ENCODE measurements at places on chromosomes 6 and 20.

GRCh38 chr6:4450237-4450636 lies 314.9 kb upstream of the ECI2 start:
- no peak for DNase-seq

DNA sequence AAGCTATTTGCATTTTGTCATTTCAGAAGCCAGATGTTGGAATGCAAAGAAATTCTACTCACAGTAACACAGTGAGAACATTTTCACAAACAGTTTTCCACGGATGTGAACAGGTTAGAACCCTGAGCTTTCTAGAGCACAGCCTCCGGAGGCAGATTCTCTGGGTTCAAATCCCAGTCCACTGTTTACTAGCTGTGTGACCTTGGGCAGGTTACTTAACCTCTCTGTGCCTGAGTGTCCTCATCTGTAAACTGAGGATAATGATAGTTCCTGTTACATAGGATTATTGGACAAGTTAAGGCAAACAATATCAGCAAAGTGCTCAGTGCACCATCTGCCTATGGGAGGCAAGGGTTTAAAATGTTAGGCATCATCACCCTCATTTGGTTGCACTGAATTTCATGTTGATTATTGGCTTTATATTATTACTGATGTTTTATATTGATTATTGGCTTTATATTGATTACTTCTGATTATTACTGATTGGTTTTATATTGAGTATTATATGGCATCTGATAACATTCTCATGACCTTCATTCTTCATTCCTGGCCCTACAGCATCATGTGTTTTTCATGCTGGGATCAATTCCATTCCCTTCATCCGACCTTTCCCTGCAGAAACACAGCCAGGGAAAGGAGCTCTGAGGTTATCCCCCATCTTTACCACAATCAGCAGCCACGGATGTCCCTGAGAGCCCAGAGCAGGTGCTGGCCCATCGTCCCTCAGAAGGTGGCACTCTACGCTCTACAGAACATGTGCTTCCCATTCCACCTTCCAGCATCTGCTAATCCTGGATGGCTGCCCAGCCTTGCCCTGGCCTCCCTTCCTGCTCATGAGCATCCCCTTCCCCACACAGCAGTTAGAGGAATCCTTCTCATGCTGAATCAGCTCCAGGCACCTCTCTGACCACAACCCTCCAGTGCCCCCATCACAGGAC lies 283.1 kb downstream of the PREX1 start:
- no peak for DNase-seq

GRCh38 chr20:61027218-61027617 lies 224.8 kb upstream of the CDH4 start:
- DNase-seq = no peak

DNA sequence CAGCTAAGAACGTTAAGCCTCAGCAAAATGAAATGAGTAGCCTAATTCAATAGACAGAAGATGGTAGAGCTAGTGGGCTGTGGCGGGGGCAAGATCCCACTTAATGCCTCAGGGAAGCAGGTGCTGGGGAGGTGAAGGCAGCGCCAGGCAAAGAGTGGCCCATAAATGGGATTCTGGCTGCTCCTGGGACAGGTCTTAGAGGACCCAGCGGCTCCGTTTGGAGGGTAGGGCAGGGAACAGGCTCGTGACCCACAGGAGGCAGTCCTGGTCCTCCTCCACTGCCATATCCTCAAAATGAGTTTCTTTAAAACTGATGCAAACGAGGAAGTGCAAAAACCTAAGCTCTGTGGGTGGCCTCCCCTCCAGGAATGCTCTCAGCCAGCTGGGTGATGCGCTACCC lies 32.7 kb downstream of the SAYSD1 start:
- no peak for DNase-seq

GRCh38 chr6:11291582-11291981 lies 59.1 kb upstream of the NEDD9 start:
- DNase-seq = no peak

- DNase-seq = no peak
These were observed 151.2 kb upstream of the DST start for GRCh38 chr6:56793938-56794337.

DNA sequence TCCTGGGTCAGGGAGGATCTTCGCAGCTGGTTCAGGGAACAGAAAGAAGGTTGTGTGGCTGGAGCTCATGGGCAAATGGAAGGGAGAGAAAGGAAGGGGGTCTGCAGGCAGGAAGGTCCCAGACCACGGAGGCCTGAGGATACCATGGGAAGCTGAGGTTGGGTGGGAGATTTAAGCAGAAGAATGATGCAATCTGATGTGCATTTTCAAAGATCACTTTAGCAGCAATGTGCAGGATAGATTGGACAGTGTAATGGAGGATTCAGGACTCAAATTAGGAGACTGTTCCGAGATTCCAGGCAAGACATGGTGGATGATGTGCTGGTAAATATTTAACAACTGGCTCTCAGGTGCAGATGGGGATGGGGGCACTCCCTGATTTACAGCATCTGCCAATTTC lies 5.8 kb upstream of the RRBP1 start:
- no peak for DNase-seq

GRCh38 chr6:165726290-165726875 lies 63.3 kb upstream of the PDE10A start:
- DNase-seq = no peak

GRCh38 chr6:156191895-156192294 lies 585.3 kb upstream of the ARID1B start:
- no peak for DNase-seq

- DNase-seq = no peak
These were observed 511 bp upstream of the OGFR start for GRCh38 chr20:62804021-62804626.

- no peak for DNase-seq
These were observed 281.6 kb upstream of the CITED2 start for GRCh38 chr6:139655783-139656705.

- no peak for DNase-seq
These were observed 308.3 kb upstream of the PREP start for GRCh38 chr6:105711216-105711615.

DNA sequence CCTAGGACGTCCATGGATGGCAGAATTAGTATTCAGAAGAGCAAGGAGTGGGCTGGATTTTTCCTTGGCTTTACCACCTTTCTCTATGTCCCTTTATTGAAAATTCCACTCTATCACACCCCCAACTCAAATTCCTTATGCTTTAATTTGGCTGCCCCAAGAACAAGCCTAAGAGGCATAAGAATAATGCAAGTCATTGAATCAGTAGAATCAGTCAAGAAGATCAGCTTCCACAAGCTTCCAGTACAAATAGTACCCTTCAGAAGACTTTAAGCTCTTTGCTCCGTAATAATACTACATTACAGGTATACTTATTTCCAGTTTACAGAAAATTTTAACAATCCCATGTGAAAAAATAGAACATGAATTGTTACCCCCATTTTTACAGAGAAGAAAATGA lies 51.0 kb upstream of the SNAP25 start:
- DNase-seq = no peak

GRCh38 chr20:52270001-52270606 lies 78.5 kb upstream of the ZFP64 start:
- no peak for DNase-seq

DNA sequence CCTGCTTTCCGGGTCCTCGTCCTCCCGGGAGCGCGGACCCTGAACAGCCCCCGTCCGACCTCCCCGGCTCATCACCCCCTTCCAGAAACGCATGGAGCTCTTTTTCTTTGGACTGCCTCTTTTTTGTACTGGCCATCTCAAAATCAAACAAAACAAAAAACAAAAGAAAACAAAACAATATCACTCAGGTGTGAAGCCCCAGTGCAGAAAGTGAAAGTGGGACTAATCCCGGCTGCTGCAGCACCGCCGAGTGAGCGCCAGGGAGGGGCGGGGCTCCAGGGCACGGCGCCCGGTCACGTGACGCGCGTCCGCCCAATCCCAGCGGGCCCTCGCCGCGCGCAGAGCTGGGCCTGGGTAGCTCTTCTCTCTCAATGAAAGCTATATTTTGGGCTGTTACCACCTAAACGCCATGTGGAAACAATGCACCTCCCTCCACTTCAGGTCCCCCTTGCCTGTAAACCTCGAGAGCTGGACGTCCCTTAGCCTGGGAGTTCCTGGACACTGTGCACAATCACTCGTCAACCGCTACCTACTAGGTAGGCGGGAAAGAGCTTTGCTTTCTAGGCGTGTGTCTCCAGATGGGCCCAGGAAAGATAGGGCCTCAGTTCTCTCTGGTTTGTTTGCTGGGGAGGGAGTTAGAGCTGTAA lies 93.7 kb upstream of the PRDM1 start:
- DNase-seq = peak; percentile 69

DNA sequence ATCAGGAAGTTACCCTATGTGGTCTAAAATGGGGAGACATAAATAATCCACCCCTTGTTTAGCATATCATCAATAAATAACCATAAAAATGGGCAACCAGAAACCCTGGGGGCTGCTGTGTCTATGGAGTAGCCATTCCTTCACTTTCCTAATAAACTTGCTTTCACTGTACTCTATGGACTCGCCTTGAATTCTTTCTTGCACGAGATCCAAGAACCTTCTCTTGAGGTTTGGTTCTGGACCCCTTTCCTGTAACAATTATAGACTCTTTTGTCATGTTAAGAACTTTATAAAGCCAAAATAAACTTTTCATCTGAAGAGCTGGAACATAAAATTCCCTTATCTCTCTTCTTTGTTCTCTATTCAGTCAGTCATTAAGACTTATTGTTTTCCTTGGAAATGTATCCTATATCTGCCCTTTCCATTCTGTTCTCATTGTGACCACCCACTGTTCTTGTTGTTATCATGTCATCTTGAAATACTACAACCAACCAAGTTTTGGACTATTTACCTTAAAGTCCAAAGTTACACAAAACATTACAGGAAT lies 29.3 kb upstream of the ZBTB24 start:
- no peak for DNase-seq

DNA sequence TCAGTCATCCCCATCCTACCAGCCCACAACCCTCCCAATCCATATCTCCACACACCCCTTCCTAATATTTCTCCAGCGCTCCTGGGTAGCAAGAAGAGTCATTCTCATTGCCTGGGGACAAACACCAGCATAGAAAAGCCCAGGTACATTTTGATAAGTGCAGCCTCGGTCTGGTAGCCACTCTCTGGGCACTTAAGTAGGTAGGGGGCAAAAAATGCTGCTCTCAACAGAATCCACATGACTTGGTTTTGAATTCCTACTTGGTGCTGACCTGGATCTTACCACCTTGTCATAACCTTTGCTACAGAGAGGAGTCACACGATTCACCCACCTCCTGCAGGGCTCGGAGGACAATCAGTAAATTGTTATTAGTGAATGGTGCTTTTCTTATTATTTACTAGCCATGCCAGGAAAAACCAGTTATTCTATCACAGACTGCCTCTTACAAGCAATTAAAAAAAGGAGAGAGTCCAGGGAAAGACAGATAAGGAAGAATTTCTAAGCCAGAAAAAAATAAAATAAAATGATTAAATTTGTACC lies 249.1 kb downstream of the LY86 start:
- DNase-seq = no peak

GRCh38 chr6:107823047-107823557 lies 1.0 kb downstream of the SCML4 start:
- no peak for DNase-seq

DNA sequence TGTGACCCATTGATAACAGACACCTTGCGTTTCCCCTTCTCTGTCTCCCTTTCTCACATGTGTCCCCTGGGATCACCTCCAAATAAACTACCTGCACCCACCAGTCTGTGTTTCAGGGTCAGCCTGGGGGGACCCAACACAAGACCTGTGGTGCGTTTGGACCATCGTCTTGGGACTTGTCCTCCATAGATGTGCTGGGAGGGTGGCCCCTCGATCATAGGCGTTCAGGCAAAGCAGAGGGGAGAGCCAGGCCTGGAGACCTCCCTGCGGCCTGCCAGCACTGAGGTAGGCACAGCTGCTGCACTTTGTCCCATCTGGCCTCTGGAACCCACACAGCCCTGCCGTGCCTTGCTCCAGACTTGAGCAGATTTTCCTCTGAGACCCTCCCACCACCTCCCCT lies 18.1 kb downstream of the CST9 start:
- no peak for DNase-seq

DNA sequence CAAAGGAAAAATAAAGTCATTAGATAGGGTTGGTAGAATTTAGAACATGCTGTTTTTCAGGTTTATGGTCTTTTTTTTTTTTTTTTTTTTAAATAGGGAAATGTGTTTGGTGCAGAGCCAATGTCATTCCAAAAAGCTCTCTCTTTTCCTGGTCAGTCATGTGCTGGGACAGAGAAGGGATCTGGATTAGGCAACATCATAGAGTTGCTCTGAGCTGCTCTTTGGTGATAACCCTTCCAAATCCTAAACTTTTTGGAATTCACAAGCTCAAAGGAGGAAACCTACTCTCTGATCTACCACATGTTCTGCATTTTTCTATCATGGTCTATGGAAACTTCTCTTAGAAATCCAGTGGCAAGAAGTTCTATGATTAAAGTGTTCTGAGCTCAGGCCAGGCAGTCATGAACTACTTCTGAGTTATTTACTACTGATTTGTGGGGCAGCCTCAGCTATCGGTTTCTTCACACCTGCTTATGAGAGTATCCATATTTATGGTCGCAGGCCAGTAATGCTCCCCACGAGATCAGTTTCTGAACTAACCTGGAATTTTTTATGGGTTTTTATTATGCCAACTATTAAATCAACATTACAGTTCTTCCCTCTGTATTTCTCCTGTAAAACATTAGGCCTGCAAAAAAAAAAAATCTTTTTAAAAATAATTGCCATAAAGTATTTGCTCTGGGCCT lies 4.8 kb downstream of the EDN1 start:
- DNase-seq = no peak

- no peak for DNase-seq
These were observed 110.3 kb upstream of the TCF21 start for GRCh38 chr6:133778414-133779130.

- no peak for DNase-seq
These were observed 11.8 kb upstream of the OPN5 start for GRCh38 chr6:47769982-47770381.

DNA sequence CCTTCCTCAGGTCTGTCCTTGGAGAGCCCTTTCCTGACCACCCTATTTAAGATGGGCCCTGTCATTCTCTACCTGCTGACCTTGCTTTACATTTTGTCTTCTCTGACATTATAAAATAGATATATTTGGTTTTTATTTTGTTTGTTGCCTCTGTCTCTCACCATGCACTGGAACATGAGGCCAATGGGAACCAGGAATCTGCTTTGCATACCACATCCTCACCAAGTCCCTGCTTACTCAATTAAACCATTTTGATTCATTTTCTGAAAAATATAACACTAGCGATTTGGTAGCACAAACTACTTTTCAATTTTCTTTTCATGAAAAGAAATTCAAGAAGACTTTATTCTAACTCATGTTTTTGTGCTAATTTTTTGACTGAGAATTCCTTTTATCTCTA lies 32.8 kb upstream of the POPDC3 start:
- DNase-seq = no peak

GRCh38 chr20:41051009-41051825 lies 22.6 kb downstream of the TOP1 start:
- no peak for DNase-seq

GRCh38 chr20:38599410-38599882 lies 2.2 kb upstream of the ARHGAP40 start:
- DNase-seq = no peak

DNA sequence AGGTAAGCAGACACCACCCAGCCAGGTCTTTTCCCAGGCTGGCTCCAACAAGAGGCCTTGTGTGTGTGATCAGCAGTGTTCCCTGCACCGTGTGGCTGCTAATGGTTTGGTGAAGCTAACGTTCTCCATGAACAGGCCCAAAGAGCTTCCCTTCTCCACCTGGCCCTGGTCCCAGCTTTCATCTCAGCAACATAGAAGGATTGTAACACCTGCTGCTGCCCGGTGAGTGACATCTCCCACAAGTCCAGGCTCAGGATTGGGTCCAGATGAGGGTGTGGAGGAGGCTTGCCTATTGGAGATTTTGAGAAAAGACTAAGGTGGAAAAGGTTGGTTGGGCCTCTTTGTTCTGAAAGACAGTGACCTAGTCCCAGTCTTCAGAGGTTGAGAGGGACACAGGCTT lies 89.6 kb downstream of the TMEM242 start:
- DNase-seq = no peak
